ENCODE measurements at places on chromosomes 5 and 9.

DNA sequence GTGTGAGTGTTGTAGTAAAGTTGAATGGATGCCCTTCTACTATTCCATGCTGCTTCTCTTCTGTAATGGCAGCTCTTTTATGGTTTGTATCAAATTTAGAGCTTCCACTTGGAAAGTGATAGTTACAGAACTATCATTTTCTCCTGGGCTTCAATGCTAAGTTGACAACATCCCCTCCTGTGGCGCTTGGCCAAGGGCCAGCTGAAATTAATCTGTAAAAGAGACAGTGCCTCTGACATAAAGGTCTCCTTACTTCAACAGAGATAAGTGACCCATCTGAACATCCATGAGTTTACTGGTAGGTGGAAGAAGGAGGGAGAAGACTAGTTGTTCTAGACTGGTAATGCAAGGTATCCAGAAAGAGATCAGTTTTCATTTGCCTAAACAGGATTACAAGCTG, 39.7 kb downstream of the CHSY3 start:
- DNase-seq = no peak

- no peak for DNase-seq
Observed at GRCh38 chr5:72572236-72572765, 65.1 kb upstream of the ZNF366 start.

DNA sequence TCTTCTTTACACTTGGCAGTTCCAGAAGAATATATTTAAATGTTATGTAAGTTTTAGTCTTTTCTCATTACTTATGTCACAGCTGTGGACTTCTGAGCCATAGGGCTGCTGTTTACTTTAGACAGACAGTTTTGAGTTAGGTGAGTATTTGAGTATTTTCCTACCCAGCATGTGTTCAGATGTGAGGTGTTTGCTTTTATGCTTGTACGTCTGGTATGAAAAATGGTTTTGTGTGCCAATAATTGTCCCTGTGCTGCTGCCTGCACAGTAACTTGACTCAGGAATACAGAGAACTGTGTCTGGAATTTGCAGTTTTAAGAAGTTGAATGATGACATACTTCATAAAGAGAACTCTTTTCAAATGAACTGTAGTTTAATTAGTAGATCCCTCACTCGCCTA, 20.8 kb downstream of the MEGF10 start:
- DNase-seq = no peak

DNA sequence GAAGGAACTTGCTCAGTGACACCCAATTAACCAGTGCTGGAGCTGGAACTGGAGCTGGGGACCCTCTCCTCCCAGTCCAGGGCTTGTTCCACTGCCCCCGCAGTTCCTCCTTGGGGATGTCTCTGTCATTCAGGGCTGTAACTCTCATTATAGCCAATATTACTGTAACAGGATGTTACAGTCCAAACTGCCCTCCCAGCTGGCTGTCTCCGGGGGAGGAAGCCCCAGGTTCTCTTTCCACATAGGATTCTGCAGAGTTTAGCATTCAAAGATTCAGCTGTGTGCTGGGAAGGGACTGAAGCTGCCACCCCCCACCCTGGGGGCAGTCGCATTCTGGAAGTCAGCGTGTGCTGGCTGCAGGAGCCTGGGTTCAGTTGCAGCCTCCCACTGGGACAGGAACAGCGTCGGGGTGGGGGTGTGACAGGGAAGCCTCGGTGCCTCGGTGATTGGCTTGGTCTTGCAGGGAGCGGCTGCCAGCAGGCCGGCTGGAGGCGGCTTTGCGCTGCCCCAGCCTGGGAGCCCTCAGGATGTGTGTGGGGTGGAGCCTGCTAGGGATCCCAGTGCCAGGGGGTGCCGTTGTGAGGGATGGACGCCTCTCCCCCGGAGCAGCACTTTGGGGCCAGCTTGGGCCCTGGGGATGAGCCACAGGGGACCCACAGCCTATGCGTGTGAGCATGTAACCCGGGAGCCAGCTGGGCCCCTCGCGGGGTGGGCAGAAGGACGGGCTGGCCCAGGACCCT, 101.1 kb downstream of the RGS3 start:
- DNase-seq = no peak

- DNase-seq = peak; percentile 20
Observed at GRCh38 chr5:159061179-159061796, 38.4 kb downstream of the EBF1 start.

DNA sequence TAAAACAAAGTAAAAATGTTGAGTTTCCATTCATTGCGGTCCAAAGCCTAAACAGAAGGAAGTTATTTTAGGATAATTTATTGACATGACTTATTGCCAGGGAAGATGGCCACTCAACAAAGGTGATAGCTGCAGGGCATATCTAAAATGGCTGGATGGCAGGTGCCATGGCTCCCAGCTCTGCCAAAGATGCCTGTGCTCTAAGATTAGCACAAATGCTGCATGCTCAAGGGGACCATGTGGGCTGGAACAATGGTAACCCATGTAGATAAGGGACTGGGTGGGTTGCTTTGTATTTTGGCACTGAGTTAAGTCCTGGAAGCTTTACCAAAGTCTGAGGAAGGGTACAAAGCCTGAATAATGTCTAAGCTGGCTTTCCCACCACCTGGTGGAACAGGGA, 95.5 kb upstream of the IFNK start:
- DNase-seq = no peak
